ENCODE measurements at places on chromosomes 2 and 18.
A peak's percentile ranks its signal among the peaks of the same experiment; 100 is the strongest.

DNA sequence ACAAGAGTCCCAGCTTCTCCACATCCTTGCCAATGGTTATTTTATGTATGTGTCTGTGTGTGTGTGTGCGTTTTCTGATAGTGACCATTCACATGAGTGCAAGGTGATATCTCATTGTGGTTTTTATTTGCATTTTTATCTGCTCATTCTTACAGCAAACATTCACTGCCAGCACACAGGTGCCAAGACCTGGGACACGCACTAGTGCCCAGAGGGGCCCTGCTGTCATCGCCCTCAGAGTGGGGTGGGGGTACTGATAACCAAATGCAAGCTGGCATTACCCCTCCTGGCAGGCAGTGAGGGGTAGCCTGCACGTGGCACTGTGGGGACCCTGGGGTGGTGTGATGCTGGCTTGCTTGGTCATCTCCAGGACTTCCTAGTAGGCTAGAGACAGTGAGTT lies 285.4 kb downstream of the LPIN1 start:
- DNase-seq, result no peak

DNA sequence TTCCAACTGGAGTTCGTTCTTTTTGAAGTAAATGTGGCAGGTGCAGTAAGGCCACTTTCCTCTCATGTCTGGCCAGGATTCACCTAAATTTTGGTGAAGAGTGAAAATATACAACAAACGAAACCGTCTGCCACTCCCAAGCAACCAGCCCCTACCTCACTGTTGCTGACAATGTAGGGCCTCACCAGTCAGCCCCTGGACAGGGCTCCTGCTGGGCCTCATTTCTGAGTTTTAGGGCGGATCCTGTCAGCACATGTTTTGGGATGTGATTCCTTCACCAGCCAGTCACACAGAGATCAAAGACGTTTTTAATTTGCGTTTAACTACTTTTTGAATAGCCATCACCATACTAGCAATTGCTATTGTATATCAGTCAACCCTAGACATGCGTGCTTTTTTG lies 185.0 kb downstream of the WDR7 start:
- no peak for DNase-seq

- no peak for DNase-seq
Observed at GRCh38 chr18:58542426-58543159, 86.3 kb downstream of the ALPK2 start.

DNA sequence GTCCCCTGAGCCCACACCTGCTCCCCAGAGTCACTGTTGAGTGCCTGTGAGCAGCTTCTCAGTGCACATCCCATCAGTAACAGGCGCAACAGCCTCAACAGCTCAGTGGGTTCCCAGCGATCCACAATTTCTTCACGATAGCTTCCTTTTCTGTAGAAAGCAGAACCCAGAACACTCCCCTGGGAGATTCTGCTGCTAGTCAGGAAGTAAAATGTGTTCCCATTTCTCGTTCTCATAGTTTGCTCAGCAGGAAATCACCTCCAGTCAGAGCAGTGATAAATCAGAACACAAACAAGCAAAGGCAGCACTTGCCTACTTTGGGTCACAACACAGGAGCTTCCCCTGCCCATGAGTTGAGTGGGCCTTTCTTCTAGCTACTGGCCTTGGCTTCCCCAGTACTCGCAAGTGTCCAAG lies 48.9 kb upstream of the ATG16L1 start:
- no peak for DNase-seq

DNA sequence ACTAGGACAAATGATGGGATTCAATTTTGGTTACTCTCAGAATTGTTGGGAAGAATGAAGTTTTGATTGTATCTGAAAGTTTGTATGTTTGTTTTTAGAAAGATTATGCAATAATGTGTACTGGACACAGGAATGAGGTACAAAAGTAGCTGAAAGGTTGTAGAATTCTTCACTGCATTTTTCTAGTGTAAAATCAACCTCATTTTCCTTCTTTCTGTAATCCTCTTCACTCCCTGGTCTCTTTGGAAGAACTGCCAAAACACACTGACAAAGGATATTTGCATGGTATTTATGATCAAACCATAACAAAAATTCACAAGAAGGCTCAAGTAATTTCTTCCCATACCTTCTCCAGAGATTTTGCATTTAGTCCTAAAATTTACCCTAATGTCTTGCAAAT lies 110.7 kb downstream of the ZEB2 start:
- no peak for DNase-seq

DNA sequence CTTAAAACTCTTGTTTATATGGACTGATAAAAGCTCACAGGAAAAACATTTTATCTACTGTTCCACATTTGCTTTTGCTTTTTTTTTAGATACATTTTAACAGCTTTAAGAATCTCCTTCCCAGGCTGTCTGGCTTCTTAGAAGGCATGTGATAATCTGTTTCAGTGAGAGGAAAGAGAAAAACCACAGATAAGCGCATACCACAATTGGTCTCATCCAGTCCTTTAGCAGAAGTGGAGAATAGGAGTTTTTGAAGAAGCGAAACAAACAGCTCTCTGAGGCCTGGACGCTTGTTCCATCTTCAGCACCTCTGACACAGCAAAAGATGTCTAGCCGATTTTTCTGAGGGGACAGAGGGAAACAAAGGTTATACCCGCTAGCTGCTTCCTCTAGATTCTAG lies 37.6 kb downstream of the RMC1 start:
- no peak for DNase-seq

DNA sequence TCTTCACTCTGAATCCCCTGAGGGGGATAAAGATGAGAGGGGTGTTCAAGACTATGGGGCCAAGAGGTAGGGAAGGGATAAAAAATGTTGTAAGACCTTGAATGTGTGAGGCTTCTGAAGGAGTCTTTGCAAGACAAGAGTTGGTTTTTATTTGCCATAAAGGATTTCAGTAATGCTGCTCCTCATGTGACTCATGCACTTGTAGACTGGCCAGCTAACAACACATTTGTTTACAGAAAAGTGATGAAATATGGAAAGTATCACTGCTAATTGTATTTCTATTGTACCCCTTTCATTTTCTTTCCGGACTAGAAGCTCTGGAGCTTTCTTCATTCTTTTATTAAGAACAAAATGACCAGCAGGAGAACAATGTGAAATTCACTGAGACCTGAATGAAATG lies 782.1 kb downstream of the EPHA4 start:
- no peak for DNase-seq

- DNase-seq, result no peak
Observed at GRCh38 chr18:55593888-55594287, 5.9 kb upstream of the TCF4 start.

- no peak for DNase-seq
Observed at GRCh38 chr18:23138471-23138870, 3.2 kb downstream of the CABLES1 start.

- peak; percentile 51 for DNase-seq
Observed at GRCh38 chr2:25558262-25558661, 115.1 kb downstream of the DTNB start.

GRCh38 chr2:105712166-105712915 lies 32.4 kb upstream of the NCK2 start:
- DNase-seq, result no peak

DNA sequence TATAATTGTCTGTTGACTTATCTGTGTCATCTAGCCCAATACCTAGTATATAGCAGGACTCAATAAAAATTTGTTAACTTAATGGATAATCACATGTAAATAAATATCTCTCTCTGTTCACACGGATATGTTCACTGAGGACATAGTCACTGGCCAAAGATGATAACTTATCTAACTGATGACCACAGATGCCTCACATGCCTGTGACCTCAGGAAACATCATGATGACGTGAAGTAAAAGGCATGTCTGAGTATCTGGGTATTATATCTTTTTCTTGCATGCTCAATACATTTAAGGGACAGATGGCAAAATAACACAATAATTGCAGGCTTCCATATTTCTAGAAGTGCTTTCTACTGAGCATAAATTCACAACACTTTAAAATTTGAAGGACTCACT lies 41.4 kb upstream of the PARD3B start:
- DNase-seq, result no peak

Measured in activated CD4-positive, alpha-beta T cell treated with anti-CD3 and anti-CD28 coated beads, Interleukin-2, amount 50 U/mL, for 24 hours (primary cell).